ENCODE measurements at places on chromosomes 6 and 20.

DNA sequence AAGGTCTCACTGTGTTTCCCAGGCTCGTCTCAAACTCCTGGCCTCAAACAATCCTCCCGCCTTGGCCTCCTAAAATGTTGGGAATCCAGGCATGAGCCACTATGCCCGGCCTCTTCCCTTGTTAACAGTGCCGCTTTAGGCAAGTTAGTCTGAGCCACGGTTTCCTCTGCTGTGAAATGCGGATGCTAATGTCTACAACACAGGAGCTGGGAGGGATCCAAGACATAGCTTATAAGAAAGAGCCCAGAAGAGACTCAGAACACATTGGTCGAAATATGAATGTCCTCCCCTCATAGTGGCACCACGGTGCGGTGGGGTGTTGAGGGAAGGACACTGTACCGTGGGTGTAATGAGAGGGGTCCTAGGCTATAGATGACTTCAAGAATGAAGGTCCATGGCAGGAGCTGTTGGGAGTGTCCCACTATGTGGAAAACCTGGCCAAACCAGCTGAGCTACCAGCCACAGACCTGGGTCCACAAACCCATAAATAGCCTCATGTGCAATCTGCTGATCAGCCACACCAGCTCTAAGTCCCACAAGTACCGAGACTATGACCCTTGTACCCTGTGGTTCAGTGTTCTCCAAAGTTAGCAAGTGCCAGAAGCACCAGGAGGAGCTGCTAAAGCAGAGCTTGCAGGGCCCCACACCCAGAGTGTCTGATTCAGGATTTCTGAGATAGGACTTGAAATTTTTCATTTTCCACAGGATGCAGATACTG lies 57.8 kb upstream of the ZFAND3 start:
- no peak for DNase-seq

DNA sequence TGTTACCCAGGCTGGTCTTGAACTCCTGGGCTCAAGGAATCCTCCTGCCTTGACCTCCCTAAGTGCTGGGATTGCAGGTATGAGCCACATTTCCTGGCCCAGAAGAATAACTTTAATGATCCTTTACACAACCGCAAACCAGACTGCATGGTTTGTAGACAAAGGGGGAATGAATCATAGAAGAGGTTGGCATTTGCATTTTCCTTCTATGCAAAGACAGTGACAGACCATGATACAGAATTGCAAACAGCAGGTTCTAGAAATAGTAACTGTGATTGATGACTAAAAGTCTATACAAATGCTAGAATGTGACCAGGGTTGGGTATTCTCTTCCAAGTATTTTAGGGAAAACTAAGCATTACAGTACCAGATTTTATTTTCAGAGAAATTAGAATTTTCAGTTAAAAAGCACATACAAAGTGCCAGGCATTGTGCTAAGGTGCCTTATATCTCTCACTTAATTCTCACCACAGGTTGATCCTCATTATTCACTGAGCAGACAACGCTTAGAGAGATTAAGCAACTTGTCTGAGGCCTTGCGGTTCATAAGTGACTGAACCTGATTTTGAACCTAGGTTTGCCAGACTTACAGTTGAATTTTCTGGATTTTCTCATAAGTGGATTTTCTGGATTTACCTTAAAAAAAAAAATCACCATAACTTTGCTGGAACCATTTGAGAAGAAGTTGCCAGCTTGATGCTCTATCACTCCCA lies 146.6 kb downstream of the ZFAND3 start:
- DNase-seq = peak; percentile 21

GRCh38 chr20:1341561-1342265 lies 12.8 kb upstream of the SDCBP2 start:
- no peak for DNase-seq

DNA sequence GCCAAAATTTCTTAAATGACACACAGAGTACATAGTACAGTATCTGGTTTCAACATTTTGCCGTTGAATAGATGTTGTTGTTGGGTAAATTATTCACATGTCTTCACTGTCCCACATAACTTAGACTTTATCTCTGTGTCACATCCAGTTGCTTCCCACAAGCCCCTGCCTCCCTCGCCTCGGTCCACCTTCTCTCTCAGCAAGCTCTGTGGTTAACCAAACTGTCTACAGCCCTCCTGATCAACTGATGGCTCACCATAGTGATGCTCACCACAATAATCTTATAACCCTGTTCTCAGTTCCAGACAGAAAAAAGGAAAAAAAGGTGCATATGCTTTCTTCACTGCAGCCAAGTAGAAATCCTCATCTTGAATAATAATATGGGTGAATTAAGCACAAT lies 23.0 kb downstream of the IL17F start:
- DNase-seq = no peak

DNA sequence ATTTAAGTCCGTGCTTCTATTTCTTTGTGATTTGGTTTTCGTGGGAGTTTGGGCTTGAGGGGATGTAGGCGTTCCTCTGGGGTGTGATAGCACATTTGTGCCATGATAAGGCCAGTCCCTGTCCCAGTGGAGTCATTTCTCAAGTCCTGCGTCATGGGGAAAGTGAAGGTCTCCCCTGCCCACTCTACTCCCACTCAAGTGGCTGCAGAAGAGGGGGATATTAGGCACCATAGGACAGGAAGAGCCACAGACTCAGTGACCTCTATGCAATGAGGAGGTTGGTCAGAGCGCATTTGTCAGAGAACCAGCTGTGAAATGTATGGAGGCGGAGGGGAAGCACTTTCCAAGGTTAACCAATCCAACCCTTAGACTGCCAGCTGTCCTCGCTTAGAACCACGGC lies 51.9 kb upstream of the EDN1 start:
- DNase-seq = no peak
